Mesothelial cell of epicardium (in vitro differentiated cells): ENCODE measurements at places on chromosomes 13 and 19.

DNA sequence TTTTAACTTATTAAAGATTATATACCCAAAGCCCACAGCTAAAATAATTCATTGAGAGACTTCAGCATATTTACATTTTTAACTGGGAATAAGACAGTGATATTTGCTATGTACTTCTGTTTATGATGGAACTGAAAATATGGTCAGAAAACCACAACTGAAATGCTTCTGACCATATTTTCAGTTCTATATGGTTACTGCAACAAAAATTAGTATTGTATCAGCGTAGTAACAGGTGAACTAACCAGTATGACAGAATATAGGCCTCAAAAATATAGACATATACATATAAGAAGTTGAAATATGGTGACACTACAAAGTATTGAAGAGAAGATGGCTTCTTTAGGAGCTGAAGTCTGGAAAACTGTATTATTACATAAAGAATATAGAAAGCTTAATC, 857.4 kb downstream of the OLFM4 start:
- no peak for DNase-seq

DNA sequence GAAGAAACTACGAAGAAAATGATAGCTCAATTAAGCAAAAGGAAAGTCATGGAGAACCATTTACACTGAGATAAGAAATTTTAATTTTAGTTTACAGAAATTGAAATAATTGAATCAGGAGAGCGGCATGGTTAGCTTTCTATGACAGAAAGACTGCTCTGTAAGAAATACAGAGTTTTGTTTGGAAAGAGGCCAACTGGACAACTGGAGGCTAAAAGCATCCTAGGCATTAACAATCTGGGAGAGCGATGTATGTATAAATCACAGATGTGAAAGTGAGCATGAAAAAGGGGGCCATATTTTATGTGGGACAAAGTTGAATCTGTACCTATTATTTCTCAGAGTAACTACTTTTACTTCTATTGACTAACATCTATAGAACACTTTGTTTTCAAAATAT, 1608.8 kb upstream of the PCDH20 start:
- DNase-seq, result no peak

GRCh38 chr19:4691373-4691772, 21.2 kb upstream of the MYDGF start:
- DNase-seq, result no peak

GRCh38 chr13:113155201-113155600, 3.2 kb upstream of the PROZ start:
- DNase-seq, result no peak
